ENCODE measurements at places on chromosomes 5 and 9.

GRCh38 chr5:91643797-91644196, 260.7 kb upstream of the ARRDC3 start:
- DNase-seq = no peak

DNA sequence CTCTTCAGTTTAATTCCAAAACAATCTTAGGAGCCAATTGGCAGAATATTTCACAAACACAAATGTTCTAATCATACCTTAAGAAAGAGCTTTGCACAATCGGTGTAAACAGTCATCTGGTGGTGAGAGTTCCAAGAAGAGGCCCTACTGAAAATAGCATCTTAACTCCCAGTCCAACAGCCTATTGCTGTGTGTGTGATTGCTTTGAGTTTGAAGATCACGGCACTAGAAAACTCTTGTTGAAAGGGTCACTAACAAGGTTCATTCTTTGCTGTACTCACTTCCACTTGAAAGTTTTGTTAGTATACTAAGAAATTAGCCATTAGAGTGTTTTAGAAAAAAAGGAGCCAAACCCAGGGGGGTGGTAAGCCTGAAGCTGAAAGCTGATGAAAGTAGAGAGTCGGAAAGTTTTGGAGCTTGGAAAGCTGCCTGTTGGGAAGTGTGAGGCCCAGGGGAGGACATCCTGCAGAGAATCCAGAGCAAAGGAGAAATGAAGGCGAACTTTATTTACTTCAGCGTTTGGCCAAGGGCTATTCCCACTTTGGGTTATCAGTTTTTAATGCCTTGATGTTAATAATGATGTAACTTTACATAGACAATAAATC, 180.3 kb upstream of the GHR start:
- no peak for DNase-seq

DNA sequence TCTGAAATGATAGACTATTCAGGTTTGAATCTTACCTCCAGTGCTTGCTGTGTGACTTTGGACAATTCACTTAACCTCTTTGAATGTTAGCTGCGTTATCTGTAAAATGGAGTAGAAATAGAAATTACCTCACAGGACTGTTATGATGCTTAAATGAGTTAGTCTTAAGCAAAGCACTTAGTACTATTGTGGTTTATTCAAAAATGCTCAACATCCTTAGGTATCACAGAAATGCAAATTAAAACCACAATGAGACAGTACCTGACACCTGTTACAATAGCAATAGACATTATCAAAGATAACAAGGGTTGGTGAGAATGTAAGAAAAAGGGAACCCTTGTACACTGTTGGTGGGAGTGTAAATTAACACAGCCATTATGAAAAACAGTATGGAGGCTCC, 77.6 kb upstream of the FREM1 start:
- no peak for DNase-seq

DNA sequence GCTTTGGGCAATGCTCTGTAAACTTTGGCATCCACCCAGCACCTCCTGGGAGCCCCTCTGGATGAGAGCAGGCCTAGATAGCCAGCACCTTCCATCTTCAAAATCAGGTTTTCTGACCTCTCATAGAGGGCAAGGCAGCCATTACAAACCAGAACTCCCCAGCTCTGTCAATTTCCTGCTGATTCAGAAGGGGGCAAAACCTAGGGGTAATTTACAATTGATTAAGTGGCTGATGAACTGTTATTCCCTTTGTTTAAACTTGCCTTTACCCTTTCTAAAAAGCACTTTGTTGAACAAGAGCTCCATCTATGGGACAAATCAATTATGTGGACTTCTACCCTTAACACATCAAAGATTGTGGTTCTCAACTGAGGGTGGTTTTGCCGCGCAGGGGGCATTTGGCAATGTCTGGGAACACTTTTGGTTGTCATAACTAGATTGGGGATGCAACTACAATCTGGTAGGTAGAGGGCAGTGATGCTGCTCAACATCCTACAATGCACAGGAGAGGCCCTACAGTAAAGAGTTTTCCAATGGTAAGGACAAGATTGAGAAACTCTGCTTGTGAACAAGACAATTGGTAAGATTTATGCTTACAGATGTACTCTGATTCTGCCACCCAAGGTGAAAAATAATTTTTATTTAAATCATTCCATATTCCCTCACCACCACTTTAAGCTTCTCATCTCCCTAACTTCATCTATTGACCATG, 184.1 kb downstream of the MARCHF11 start:
- DNase-seq = no peak

DNA sequence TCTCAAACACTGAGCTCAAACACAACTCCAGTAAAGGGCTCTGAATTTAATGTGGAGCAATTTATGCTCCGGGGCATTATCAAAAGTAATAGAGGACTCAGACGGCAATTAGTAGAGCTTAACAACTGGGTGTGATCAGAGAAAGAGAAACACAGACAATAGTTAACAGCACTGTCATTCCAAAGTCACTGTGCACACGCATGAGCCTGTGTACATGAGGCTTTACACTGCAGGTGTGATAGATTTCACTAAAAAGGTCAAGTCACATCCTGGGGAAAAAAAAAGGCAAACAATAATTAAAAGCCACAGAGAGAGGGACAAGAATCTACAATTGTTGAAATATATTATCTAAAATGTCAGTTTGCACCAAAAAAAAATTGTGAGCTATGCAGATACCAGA, 956.5 kb downstream of the CDH18 start:
- DNase-seq = no peak

Measured in posterior cingulate gyrus (tissue), 11 donors.